Frontal cortex (tissue), 4 donors: ENCODE measurements at places on chromosomes 4 and X. TPM values are rescaled to one million over a fixed set of nuclear protein-coding genes. Genes with fewer than 3 reads are reported as not detected.
A peak's percentile ranks its signal among the peaks of the same experiment; 100 is the strongest.

PCDH10 gene
- total RNA-seq: 110 TPM

AR gene
- total RNA-seq: 0.41 TPM

DNA sequence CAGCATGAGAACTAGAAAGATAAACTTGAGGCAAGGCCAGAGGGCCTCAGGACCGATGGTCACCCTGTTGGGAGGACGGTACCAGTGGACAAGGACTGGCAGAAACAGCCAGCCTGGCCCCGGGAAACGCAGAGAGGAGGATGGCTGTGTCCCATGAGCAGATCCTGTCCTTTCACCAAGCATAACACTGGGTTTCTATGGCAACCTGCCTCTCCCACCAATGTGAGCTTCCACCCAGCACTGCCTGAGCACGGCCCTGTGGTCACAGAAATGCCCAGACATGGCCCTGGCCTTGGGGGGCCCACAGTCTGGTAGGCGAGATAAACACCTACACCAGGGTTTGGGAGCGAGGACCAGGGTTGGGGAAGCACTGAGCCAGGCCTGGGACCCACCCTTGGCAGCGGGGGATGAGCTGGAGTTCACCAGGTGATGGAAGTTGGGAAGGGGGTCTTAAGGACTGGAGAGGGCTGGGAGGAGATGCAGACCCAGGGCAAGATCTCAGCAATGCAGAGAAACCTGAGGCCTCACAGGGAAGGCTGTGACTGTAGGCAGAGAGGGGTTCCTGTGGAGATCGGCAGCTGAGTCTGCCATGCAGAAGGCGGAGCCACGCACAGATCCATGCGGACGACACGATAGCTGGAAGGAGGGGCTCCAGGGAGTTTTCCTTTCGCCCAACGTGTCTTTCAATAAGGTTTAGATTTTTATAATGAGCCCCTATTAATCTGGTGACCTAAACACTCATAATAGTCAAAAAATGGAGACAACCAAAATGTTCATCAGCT lies 32.7 kb upstream of the CRMP1 start:
- no peak for DNase-seq

- DNase-seq: no peak
These were observed 55.8 kb upstream of the MAGEB10 start for GRCh38 chrX:27751976-27752375.

DNA sequence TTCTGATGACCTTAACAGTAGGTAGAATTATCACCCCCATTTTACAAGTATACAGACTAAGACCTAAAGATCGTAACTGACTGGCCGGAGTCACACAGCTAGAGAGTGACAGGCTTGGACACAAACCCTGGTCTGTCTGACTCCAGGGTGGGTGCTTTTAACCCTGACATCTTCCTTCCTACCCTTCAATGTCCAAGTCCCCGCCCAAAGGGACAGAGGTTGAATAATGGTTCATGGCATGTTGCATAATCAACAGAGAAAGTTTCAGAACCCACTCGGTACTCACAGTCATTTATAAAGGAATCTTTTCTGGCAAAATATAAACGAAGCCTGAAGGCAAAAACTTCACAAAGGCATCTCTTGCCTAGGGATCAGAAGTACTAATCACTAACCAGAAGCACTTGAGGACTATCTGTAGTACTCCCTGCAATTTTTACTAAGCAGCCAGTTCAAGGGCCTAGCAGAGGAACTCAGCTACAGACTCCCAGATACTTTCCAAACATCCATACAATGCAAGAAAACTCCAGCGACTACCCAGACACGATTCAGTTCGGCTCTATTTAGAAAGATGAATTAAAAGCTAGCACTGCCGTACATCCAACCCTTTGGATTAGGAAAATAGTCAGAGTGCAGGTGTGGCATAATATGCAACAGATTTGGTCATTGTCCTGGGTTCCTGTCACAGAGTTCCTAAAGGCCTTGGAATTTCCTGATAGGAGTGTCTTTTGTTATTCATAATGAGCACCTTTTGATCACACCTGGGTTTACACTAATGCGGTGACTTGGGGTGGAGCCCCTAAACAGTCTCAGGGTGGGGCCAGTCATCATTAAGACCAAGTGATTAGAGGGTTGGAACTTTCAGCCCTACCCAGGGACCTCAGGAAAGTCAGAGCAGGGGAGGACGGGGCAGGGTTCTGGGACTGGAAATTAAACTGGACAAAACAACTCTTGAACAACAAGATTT lies 44.0 kb downstream of the RELL1 start:
- DNase-seq: no peak

DNA sequence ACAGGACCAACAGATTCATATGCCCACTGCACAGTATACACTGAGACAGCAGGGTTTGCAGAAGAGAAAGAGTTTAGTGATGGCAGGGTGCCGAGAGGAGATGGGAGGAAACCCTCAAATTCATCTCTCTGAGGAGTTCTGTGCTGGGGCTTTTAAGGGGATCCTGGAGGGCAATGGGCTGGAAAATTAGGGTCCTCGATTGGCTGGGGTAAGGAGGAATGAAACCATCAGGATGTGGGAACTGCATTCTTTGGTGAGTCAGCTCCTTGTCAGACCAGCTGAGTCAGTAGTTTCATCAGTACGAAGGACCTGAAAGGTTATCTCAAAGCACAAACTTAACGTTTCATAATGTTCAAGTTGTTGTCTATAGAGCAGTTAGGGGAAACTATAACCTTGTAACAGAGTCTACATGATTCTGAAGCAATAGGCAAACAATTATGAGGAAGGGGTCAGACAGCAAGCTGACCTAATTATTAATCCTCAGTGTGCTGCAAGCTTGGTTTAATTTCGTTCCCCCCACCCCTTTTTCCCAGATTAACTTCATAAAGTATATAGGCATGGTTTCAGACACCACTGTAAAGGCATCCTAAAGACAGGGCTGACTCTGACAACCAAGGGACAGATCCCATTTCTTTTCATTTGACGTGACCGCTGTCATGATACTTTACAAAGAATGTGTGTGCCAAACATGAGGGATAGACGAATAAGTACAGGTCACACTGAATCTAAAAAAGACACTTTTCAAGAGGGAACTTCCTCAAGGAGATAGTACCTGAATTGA lies 1.5 kb upstream of the MSMO1 start:
- no peak for DNase-seq

SUPT20HL2 gene
- total RNA-seq: not detected

HSFX3 gene
- total RNA-seq: not detected

XPNPEP2 gene
- total RNA-seq: under 0.01 TPM

NEXMIF gene
- total RNA-seq: 51.4 TPM

ZCCHC18 gene
- 10.2 TPM for total RNA-seq

NDP gene
- 27.3 TPM for total RNA-seq

- no peak for DNase-seq
These were observed 18.4 kb downstream of the CCKAR start for GRCh38 chr4:26471890-26472289.

DNA sequence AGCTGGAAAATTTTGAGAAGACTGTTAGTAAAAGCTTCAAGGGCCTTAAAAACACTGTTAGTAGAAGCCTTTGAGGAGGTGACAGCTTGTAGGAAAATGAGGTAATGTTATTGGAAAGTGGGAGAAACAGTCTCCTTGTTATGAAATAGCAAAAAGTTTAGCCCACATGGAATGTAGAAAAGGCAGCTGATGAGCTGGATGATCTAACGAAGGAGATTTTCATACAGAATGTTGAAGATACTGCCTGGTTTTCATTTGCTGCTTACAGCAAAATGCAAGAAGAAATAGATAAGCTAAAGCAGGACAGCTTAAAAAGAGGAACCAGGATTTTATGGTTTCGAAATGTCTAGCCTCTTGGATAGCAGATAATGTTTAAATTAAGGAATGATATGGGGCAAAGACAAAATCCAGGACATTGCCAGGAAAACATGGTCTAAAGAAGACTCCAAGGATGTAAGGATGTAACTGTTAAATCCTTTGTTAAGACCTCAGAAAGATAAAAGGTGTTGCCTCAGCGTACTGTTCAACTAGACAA lies 10.2 kb upstream of the STBD1 start:
- DNase-seq: no peak

DNA sequence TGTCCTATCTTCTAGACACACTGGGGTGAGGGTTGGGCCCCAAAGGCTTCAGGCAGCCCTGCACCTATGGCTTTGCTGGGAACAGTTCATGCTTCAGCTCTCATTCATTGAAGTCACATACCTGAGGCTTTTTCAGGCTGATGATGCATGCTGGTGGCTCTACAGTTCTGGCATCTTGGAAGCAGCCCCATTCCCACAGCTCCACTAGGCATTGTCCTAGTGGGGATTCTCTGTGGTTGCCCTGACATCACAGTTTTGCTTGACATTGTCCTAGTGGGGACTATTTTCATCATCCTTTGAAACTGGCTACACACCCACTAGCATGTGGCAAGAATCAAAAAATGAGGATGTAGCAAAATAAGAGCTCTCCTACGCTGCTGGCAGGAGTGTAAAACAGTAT lies 37.7 kb upstream of the C4orf17 start:
- DNase-seq: no peak

NDNF gene
- 4.1 TPM for total RNA-seq

DNA sequence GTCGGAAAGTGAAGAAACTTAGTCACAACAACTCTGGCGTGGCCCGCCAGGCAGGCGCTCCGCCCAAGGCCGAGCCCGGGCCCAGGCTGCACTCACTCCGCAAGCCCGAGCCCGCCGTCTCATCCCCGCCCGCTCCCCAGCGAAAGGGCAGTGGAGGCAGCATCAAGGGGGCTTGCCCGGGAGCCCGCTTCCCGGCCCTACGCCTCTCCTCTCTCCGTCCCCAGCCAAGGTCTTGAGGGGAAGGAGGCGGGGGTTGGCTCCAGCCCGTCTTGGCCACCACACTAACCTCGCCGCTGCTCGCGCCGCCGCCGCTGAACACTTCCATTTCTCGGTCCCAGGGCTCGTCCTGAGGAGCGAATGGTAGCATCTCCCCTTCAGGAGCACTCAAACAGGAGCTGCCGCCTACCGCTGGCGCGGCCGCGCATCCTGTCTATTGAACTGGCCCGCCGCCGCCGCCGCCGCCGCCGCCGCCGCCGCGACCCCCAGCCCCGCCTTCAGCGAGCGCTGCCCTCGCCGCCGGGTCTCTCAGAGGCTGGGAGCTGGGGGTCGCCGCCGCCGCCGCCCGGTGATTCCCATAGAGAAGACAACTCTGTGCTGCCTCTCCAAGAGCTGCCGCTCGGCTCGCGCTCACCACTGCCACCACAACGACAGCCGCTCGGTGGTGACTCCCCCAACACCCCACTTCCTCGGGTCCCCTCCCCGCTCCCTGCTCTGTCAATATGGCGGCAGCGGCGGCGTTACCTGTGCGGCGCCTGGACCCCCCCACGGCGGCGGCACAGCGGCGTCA lies at the start of gene RPS6KA6:
RPS6KA6 (minus strand) TSS at position 667 of the 787 bp plus-strand sequence; CDS start at position 367, 300 bp downstream.
- DNase-seq: peak; percentile 8

CT45A1 gene
- not detected for total RNA-seq

DNA sequence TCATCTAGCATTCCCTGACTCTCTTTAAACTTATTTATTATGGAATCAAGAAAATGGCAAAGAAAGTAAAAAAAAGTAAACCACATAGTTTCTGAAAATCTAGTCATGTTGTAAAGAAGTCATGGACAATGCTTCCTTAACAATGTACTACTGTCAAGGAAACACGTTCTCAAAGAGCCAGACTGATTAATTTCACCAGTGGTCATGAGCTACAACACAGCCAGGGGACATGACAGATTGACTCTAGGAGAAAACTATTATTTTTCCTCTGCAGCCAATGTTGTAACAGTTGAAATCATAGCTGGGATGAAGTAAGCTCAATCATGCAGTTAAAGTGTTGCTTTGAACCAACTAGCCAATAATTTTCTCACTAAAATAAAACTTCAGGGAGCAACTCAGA lies 109.2 kb downstream of the MAPK10 start:
- no peak for DNase-seq

DRD5 gene
- 2.0 TPM for total RNA-seq

DNA sequence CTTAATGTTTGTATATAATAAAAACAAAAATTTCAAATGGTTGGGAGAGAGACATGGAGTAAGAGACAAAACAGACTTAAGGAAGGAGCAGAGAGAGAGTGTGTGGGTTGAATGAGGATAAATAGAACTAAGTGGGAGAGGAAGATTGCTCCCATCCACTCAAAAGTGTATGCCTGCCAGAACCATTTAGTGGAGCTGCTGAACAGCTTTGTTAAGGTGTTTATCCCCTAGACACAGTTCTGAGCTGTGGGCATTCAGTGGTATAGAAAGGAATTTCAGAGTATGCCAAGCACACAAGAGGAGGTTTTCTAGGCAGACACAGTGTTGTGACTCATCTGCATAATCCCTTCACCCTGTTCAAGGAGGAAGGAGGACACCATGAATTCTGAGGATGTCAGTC lies 508.6 kb upstream of the EPHA5 start:
- peak; percentile 1 for DNase-seq

RHOXF2B gene
- not detected for total RNA-seq

- DNase-seq: no peak
These were observed 151.1 kb upstream of the TBC1D9 start for GRCh38 chr4:140906993-140907962.

DNA sequence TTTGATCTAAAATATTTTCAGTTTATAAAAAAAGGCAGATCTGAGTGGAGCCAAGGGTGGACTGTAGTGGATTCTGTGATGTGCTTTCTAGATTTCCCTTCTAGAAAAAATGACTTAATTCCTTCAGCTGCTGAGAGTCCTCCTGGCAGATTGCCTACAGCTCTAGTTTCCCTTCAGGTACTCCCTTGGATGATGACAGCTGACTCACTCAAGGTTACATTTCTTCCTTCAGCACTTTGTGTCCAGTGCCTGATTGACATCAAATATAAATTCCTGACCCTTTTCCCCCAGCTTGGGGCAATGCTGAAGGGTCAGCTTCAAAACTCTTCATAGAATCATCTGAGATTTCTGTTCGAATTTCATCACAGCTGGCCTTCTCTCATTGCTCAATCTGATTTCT lies 161.7 kb downstream of the EMCN start:
- DNase-seq: no peak

- DNase-seq: no peak
These were observed 58.9 kb downstream of the NUDT11 start for GRCh38 chrX:51437521-51437920.

- no peak for DNase-seq
These were observed 138.8 kb downstream of the PDLIM5 start for GRCh38 chr4:94590493-94590892.

GRCh38 chr4:152021788-152022438 lies 261.1 kb upstream of the GATB start:
- DNase-seq: peak; percentile 66

DNA sequence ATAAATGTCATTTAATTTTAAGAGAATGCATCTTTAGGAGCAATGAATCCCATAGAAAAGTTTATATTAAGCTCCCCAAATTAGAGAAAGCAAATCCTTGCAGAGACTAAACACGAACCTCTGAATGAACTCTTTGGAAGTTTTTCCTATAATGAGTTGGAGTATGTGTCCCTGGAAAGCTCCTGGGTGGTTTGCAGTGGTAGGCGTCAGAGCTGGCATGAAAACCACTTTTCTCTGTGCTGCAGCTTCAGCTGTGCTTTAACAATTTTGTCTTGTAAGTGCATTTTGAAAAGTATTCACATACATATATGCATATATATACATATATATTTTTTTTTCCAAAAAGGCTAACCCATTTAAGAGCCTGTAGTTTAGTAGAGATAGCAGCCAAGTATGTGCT lies 148.7 kb upstream of the TBC1D9 start:
- no peak for DNase-seq

GRCh38 chrX:15718283-15718970 lies 19.6 kb upstream of the CA5B start:
- no peak for DNase-seq
